Activated naive CD4-positive, alpha-beta T cell (primary cell): ENCODE measurements at places on chromosomes 6 and 20.

GRCh38 chr20:58892932-58893224, 40.4 kb downstream of the GNAS start:
- no peak for DNase-seq

- no peak for DNase-seq
Observed at GRCh38 chr6:1327630-1328029, 15.7 kb downstream of the FOXQ1 start.

DNA sequence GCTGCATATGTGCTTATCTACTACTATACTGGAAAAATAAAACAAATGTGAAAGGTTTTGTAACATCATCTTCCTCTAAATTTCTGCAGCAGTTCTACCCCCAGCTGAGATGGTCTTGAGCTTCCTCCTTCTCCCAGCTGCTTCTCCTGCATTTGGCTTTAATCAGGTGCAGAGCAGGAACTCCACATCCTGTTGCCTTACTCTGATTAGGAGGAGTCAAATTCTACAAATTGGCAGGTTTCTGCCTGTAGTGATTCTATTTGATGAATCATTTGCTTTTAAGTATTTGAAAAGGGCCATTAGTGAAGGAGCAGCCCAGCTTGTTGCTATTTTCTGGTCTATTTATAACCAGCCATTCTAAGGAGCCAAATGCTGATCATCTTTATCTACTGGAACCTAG, 224.5 kb downstream of the GMDS start:
- no peak for DNase-seq

- DNase-seq, result no peak
Observed at GRCh38 chr6:93784794-93785693, 365.7 kb upstream of the EPHA7 start.

GRCh38 chr6:4948781-4949450, 54.9 kb downstream of the RPP40 start:
- no peak for DNase-seq
